T-helper 17 cell (primary cell): ENCODE measurements at places on chromosomes 11 and 22.

GRCh38 chr22:30985561-30986208 lies 16.6 kb downstream of the TUG1 start:
- DNase-seq, result no peak

- DNase-seq, result no peak
Measured at GRCh38 chr11:77117492-77117891, 10.6 kb upstream of the MYO7A start.

- no peak for DNase-seq
Measured at GRCh38 chr11:38191101-38191500, 1593.1 kb upstream of the RAG2 start.

DNA sequence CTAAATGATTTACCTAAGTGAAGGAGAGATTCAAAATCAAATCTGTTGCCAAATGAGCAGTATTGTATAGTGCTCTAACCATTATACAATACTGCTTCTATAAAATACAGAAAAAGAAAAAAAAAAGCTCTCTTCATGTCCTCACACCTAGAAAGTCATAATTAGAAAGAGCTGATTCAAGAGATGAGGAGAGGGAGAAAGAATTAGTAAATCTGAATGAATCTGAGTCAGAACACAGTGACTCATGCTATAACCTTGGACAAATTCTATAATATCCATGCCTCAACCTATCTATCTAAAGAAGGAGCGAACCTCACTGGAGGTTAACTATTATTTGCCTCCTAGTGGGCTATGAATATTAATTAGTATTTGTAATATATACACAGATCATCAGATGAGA lies 29.4 kb downstream of the AMBRA1 start:
- DNase-seq, result no peak

DNA sequence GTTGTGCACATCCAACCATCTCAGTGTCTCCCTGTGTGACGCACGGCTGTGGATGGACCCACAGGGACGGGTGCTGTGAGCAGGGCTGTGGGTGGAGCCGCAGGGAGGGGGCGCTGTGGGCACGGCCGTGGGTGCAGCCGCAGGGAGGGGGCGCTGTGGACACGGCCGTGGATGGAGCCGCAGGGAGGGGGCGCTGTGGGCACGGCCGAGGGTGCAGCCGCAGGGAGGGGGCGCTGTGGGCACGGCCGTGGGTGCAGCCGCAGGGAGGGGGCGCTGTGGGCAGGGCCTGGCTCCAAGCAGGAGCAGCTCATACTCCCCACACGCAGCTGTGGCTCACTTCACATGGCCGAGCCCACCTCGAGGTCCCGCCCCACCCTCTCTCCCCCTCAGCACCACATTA lies 6.0 kb upstream of the MAPK11 start:
- DNase-seq, result peak; percentile 63

- no peak for DNase-seq
Measured at GRCh38 chr11:32186118-32186517, 95.2 kb downstream of the RCN1 start.

- no peak for DNase-seq
Measured at GRCh38 chr22:27097933-27098332, 440.5 kb downstream of the MIAT start.

GRCh38 chr11:12075822-12076821 lies 34.3 kb upstream of the MICAL2 start:
- DNase-seq, result no peak

DNA sequence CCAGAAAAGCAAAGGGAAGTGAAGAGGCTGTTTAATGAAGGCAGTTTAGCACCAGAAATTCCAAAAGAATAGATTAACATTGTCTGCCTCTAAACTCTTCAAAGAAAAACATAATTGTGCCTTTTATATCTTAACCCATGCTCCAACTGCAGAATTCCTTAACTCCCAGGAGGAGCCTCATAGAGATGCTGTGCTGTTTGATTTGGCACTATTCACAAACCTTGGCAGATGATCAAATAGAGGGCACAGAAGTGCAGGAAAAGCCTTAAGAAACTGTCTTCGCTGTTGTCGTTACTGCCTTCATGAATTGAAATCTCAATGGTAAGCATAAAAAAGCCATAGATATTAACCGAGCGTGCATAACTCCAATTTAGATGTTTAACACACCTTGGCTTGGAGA lies 124.1 kb upstream of the MPPED2 start:
- DNase-seq, result no peak

GRCh38 chr11:71173709-71174108 lies 78.7 kb downstream of the SHANK2 start:
- no peak for DNase-seq

GRCh38 chr11:118214210-118214914 lies 10.4 kb downstream of the JAML start:
- DNase-seq, result no peak

DNA sequence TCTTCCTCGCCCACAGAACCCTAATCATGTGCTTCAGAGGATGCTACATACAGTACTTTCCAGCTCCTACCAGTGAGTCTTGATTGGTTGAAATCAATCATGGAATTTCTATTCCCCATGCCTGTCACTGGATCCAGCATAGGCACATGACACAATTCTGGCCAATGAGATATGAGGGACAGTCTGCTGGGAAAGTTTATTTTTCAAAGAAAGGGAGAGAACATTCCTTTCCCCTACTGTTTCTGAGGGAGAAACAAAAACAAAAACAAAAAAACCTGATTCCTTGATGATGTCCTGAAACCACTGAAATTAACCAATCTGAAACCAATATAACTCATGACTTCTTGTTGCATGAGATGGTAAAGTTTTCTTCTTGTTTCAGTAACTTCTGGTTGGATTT lies 3.3 kb upstream of the RCN1 start:
- DNase-seq, result no peak

DNA sequence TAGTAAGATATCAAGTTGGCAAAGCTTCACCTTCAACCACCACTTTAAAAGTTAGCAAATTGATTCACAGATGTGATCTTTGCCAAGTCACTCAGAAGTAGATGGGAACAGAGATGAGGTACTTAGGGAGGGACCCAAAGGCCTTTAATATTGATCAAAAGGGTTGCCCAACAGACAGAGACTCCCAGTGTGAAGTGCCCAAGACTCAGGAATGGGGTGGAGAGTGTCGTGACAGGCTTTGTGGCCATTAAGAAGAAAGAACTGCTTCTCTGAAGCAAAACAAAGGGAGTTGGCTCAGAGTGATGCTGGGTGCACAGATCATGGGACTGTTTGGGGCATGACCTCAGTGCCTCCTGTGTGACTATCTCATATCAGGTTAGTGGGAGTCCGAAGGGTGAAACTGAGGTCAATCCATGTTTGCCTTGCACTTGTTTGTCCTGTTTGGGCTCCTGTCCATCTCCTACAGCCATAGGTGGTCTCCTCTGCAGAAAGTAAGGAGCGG lies 132.3 kb downstream of the APIP start:
- DNase-seq, result no peak
